ENCODE measurements at places on chromosomes 4 and X. TPM values are rescaled to one million over a fixed set of nuclear protein-coding genes. Genes with fewer than 3 reads are reported as not detected.

CSN1S1 gene
- not detected for total RNA-seq

GPRASP3 gene
- total RNA-seq, result 3.3 TPM

FHDC1 gene
- total RNA-seq, result 0.64 TPM

SHROOM2 gene
- 0.73 TPM for total RNA-seq

MGARP gene
- 0.30 TPM for total RNA-seq

FAM193A gene
- total RNA-seq, result 7.5 TPM

IQSEC2 gene
- 38.9 TPM for total RNA-seq

TMEM31 gene
- total RNA-seq, result not detected

GIMD1 gene
- not detected for total RNA-seq

FAT4 gene
- total RNA-seq, result 2.0 TPM

NSUN7 gene
- total RNA-seq, result 0.62 TPM

ZNF141 gene
- 2.2 TPM for total RNA-seq

DCAF12L2 gene
- 0.18 TPM for total RNA-seq

BCORL1 gene
- total RNA-seq, result 10.6 TPM

TCEAL6 gene
- not detected for total RNA-seq

EXOC1L gene
- not detected for total RNA-seq

MYOZ2 gene
- total RNA-seq, result not detected

NMU gene
- total RNA-seq, result 0.48 TPM

All from A549 treated with Mapracorat at 1 μM for 4 hours (cell line).